ENCODE measurements at places on chromosomes 12 and 14.

GRCh38 chr12:90399357-90399756 is 555.6 kb downstream of the CCER1 start:
- DNase-seq, result no peak

DNA sequence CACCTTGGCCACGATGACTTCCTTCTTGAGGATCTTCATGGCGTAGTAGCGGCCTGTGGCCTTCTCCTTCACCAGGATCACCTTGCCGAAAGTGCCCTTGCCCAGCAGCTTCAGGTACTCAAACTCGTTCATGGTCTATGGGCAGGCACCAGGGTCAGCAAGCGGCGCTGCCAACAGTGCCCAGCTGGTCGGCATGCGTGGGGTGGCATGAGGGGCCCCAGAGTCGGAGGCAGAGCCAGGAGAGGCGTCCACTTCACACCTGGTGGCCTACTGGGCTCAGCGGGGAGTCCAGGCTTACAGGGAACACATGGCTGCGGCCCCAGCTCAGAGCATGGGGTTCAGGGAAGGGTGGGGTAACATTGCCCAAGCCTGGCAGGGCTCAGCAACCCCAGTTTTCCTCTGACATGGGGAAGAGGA is 20.5 kb downstream of the AKT1 start:
- no peak for DNase-seq

DNA sequence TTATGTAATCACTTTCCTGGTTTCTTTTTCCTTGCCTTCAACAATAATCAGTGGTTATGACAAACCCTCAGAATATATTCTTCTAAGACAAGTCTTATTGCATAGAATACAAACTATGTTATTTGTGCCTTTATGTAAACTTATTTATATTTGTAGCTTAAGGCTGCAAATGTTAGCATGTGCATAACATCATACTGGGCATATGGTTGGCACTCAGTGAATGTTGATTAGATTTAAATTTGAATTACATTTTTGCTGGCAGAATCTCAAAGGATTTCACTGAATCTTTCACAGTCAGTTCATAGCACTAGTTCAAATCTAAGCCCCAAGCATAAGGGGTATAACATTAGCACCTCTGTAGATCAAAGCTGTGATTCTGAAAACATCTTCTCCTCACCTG is 113.2 kb upstream of the AEBP2 start:
- DNase-seq, result no peak

DNA sequence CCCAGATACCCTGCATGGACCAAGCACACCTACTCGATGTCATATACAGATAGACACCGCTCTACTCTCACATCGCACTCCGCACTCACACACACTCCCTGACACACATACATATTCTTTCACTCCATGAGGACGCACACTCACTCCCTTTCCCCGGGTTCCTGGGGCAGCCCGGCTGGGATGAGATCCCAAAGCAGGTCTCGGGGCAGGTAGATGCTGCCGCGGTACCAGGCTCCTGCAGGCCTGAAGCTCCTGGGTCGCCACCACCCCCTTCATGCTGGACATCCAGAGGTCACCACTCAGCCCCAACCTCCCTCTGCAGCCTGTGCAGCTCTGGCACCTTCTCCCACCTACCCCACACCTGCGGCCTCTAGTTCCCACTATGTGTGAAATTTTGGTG is 2.3 kb downstream of the C1QL4 start:
- DNase-seq, result no peak

DNA sequence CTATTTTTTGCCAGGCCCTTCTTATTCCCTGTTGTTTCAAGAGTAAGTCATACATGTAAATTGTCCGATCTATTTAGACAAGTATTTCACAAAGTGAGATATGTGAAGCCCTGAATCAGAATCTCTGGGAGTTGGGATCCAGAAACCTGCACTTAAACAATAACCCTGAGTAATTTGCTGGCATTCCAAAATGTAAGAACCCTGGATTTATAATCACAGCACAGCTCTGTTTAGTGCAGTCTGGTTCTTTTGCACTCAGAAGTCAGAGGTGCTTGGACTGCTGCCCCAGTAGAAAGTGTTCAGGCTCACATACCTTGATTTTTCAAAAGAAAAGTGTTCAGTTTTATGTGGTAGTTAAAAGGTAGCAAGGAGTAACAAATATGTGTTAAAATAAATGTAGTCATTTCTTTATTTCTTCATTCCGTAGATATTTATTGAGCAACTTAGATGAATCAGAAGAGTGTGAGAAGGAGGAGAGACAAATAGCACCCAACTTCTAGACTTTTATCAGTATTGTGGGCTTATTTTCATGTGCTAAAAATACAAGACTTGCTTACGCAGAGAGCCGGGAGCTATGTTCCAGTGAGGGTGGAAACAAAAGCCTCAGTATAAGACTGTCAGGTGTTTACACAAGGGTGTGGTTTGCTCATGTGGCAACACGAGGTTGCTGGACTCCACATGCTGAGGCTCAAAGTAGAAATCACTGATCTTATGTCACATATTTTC is 70.1 kb downstream of the SYNE2 start:
- no peak for DNase-seq

- DNase-seq, result no peak
These were observed 3.2 kb upstream of the TDG start for GRCh38 chr12:103962493-103962892.

DNA sequence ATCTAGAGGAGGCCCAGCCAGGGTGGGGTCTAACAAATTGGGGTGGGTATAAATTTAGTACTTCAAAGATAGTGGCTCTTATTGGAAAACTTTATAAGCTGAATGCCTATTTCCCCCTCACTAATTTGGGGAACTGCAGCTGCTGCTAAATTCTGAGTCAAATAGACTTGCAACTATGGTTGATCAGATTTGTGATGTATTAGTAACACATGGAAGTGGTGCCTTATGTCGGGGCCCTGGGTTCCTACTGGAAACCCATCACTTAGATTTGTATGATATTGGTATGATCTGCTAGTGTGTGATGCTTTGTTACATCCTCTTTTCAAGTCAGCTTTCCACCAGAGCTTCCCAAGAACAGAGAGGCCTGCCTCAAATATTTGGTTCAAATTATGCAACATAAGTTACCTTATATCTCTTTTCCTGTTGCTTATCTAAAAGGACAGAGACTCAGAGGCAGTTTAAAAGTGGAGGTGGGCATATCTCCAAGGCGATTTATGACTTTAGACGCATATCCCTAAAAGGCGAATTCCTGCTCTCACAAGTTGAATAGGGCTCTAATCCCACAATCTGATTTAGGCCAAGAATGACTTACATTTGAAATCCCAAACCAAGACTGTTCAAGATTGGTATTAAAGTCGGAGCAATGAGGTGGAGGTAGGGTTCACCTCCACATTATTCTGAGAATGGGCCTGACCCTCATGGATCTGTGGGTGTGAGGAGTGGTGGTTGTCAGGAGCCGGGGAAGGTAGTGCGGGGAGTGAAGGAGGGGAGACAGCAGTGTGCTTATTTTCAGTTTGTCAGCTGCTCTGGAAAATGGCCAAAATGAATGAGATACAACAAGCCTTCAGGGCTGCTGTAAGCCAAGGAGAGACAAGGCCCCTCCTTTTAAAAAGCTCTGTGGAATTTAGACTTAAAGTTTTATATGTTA is 425.8 kb downstream of the RAD51B start:
- no peak for DNase-seq

GRCh38 chr12:94730847-94731246 is 80.5 kb upstream of the TMCC3 start:
- no peak for DNase-seq

- DNase-seq, result peak; percentile 66
These were observed 35.1 kb downstream of the TMBIM6 start for GRCh38 chr12:49776413-49776812.

GRCh38 chr12:12903642-12904609 is 12.6 kb downstream of the GPRC5A start:
- DNase-seq, result no peak

DNA sequence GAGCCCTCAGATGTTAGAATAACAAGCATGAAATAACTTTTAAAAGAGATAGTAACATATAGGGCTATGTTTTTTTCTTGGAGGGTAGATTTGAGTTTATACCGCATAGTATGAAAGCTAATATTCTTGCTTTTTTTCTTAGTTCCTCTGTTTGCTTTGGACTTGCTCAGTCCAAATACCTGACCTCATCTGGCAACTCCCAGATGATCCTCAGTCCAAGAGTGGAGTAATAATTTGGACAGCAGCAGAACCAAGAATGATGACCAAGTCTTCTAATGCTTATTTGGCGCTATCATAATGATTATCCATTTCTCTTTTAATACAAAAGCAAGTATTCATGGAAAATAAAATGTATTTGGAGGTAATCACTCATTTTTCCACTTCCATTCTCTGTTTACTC is 45.6 kb downstream of the GUCY2C start:
- no peak for DNase-seq

DNA sequence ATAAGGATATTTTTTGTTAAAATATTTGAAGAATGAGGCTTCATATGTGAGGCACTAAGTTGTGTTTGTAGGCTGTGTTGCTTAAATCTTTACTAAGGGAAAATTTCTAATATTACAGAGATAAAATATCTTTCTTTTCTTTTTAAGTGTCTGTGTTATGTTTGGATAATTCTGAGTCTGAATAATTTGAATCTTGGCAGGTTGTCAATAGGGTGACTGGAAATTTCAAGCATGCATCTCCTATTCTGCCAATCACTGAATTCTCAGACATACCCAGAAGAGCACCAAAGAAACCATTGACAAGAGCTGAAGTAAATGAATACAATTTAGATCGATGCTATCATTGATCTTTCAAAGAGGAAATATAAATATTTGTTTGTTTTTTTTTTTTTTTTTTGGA is 29.4 kb downstream of the TMPO start:
- DNase-seq, result no peak

DNA sequence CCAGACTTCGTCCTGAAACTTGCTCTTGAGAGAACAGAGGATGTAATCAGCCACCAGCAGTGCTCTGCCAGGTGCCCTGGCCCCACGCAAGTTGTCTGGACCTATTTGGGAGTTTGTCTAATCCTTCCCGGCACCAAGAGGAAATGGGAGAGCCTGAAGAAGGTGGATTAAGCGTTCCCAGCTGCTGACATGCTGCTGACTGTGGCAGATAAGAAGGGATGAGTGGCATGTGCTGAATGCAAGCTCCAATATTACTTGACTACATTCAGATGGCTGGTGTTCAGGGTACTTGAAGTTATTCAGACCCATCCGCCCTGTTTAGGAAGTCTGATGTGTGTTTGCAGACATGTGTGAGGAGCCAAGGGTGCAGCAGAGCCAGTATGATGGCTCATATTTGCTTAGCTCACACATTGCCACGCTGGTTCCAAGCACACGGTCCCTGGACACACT is 440.6 kb upstream of the CCDC196 start:
- no peak for DNase-seq

GRCh38 chr14:50964683-50965390 is 20.6 kb upstream of the PYGL start:
- DNase-seq, result no peak

GRCh38 chr12:83388551-83388950 is 701.8 kb downstream of the TMTC2 start:
- no peak for DNase-seq

GRCh38 chr12:8018666-8019581 is 13.6 kb upstream of the FOXJ2 start:
- DNase-seq, result peak; percentile 58

All from activated naive CD8-positive, alpha-beta T cell treated with anti-CD3 and anti-CD28 coated beads for 36 hours (primary cell).